ENCODE measurements at places on chromosomes 12 and 14.

GRCh38 chr12:114562654-114563053, 121.3 kb downstream of the TBX3 start:
- no peak for DNase-seq

GRCh38 chr14:71181215-71182003, 274.1 kb downstream of the PCNX1 start:
- DNase-seq: no peak

DNA sequence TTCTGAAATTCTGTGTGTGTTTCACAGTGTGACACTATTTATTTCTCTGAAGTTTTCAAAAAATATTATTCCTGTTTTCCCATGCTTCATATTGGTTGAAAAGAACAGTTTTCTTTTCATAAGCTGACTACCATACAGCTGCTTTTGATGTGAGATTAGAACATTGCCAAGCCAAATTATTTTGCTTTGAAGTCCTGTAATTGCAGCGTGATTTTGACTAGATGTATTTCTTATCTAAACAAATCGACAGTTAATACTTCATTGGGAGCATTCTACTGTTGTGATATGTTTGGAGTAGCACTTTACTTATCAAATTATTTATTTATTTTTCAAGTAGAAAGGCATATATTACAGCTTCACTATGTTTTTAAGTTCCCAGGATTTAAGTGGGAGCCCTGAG, 132.0 kb downstream of the DACT1 start:
- DNase-seq: no peak

- no peak for DNase-seq
These were observed 20.9 kb upstream of the EEA1 start for GRCh38 chr12:92950011-92950410.

- DNase-seq: no peak
These were observed 404.2 kb downstream of the ETNK1 start for GRCh38 chr12:23029185-23029584.

DNA sequence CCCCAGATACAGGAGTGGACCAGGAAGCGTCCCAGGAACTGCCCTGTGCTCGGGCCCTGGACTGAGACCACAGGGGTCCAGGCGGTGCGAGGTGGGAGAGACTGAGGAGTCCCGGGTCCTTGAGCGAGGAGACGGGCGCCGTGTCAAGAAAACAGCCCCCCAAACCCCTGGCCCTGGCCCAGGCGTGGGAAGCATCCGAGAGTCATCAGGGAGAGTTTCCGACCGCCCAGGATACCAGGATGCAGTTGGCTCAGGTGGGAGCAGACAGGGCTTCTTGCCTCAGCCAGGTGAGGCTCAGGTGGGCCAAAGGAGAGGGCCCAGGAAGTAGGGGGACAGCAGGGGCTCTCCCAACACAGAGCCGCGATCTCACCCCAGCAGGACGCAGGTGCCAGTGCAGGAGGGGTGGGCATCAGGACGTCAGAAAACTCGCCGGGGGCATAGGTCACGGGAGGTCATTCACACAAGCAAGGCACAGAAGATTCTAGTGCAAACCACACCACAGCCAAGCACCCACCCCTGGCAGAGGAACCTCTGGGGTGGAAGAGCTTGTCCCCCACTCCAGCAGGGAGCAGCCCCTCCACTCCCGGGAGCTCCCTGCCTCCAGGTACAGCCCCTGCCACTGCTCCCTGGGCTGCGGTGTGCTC, 102.5 kb upstream of the EIF5 start:
- no peak for DNase-seq

DNA sequence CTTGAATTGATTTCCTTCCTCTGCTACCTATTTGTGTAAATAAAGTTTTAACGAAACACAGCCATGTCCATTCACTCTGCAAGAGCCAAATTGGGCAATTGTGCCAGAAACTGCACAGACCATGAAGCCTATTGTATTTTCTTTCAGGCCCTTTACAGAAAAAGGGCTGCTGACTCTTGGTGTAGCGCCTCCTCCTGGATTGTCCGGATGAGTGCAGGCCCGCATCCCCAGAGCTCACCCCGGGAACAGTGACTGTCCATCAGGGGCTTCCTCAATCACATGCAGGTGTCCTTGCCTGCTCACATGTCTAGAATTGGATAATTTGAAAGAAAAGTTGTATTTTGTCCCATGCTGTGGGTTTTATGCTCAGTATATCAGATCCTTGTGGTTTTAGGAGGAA, 1282.2 kb downstream of the AACS start:
- no peak for DNase-seq

DNA sequence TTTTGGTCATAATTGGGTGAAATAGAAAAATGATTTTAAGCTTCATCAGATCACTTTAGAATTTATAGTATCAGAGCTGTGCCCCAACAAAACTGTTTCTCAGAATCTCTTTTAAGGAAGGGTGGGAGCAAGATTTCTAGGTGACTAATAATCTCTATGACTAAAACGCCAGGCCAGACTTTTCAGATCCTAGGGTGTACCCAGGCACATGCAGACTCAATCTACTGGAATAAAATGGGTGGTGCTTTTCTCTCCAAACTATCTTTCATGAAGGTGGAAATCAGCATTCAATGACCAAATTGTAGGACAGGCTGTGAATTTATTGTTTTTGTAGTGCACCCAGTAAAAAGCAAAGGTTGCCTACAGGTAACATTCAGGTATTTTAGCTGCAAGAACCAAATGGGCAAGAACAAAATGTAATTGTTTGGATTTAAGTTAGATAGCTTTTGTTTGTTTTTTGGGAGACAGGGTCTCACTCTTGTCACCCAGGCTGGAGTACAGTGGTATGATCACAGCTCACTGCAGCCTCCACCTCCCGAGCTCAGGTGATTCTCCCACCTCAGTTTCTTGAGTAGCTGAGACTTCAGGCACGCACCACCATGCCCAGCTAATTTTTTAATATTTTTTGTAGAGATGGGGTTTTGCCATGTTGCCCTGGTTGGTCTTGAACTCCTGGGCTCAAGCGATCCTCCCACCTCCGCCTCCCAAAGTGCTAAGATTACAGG, 49.5 kb downstream of the PPP2R5C start:
- no peak for DNase-seq

Measured in activated T-cell treated with anti-CD3 and anti-CD28 coated beads for 48 hours (primary cell).